ENCODE measurements at places on chromosomes 12 and 14.

DNA sequence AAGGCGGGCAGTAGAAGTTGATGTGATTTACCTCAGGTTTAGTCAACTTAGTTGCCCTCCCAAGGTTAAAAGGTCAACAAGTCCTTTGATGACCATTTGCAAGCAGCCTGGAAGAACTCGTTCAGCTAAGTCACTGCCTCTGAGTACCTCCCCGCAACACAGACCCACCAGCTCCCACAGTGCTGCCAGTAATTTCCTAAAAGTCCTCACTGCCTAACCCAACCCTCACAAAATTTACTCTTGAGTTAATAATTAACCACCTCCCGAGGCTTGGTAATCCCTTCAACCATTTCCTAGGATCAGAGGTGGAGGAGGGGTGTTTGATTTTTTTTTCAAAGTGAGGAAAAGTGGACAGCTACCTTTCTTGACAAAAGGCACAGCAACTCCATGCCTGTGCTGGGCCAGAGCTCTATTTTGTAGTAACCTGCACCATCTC lies 55.8 kb downstream of the MAP3K9 start:
- DNase-seq: no peak

DNA sequence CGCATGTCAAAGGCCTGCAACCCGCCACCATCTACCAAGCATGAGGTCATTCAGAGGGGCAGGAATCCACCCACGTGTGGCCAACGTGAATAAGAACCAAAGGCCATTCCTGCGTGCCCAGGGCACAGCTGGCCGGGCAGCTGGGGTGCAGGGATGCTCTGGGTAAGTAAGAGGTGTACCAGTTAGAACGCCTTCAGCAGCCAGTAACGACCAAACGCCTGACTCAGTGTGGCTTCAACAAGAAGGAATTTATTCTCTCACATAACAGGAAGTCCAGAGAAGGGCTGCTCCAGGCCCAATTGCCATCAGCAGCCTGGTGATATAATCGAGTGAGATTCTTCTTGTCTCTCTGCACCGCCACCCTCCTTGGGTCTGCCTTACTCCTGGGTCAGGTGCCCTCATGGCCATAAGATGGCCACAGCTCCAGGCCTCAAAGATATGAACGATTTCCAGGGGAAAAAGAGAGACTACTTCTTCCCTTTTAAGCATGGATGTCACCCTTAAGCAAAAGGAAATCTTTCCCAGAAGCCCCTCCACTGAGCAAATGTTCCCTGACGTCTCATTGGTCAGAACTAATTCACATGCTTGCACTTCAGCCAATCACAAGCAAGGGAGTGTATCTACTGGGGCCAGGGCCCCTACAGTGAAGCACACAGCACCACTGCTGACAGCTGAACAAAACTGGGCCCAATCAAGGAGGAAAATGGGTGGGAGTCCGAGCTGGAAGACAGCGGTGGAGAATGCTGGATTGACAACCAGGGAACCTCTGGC lies 7.3 kb downstream of the TTC7B start:
- no peak for DNase-seq

DNA sequence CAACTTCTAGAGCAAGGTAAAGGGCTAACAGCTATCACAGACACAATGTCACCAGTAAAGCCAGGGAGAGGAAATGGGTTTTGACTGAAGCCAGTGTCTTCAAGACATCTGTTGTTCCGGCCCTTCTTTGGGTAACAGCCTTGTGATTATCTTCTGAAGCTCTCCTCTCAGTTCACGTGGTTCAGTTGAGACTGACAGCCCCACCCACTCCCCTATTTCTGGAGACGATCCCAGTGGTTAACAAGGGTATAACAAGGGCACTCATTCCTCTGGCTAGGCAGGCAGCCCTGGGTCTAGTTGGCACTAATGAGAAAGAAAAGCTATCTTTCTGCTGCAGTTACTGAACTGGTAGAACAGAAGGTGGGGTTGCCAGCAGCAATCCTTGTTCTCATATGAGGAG lies 6.9 kb downstream of the GNPTAB start:
- peak; percentile 40 for DNase-seq

DNA sequence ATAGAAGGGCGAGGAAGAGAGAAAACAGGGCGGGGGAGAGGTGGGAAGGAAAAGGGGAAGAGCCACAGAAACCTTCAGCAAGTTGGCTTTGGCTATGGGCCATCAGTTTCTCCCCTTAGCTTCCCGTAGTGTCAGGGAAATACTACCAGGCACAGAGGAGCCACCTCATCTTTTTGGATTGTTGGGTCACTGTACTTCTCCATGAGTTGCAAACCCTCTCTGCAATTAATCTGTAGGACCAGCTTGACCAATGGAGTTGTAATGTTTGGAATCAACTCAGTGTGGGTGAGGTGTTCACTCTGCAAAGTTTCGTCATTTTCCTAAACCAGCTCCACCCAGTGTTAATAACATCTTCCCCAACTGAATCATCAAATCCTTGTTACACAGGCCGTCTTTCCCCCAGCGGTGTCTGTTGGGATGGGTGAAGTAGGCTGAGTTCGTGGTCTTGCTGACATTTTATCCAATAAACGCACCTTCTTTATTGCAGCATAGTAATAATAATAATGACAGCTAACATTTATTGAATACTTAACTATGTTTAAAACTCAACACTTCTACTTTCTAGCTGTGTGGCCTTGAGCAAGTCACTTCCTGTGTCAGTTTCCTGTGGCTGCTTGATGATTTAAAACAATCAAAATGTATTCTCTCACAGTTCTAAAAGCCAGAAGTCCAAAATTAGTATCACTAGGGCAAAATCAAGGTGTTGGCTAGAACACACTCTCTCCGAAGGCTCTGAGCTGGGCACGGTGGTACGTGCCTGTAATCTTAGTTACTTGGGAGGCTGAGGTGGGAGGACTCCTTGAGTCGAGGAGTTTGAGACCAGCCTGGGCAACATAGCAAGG lies 8.1 kb upstream of the GLTP start:
- DNase-seq: no peak

DNA sequence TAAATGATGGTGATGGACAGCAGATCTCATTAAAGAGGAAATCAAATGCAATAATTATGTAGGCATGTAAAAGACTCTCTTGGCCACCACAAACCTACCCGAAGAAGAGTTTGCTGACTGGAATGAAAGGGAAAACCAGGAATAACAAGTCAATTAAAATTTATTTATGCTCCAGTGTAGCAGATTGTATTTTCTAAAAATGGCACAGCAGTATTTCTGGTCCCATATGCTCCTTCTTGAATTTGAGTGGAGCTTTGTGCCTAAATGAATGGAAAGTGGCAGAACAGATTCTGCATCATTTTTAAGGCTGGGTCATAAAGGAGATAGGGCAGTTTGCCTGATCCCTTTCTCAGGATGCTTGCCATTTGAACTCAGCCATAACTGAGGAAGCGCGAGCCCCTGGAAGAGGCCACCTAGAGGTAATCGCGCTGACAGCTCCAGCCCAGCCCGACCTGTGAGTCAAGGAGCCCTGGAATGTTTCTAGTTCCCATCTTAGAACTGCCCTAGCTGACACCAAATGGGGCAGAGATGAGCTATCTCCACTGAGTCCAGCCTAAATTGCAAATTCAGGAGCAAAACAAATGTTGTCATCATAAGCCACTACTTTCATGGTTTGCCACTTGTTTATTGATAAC lies 229.2 kb upstream of the TMTC1 start:
- no peak for DNase-seq

DNA sequence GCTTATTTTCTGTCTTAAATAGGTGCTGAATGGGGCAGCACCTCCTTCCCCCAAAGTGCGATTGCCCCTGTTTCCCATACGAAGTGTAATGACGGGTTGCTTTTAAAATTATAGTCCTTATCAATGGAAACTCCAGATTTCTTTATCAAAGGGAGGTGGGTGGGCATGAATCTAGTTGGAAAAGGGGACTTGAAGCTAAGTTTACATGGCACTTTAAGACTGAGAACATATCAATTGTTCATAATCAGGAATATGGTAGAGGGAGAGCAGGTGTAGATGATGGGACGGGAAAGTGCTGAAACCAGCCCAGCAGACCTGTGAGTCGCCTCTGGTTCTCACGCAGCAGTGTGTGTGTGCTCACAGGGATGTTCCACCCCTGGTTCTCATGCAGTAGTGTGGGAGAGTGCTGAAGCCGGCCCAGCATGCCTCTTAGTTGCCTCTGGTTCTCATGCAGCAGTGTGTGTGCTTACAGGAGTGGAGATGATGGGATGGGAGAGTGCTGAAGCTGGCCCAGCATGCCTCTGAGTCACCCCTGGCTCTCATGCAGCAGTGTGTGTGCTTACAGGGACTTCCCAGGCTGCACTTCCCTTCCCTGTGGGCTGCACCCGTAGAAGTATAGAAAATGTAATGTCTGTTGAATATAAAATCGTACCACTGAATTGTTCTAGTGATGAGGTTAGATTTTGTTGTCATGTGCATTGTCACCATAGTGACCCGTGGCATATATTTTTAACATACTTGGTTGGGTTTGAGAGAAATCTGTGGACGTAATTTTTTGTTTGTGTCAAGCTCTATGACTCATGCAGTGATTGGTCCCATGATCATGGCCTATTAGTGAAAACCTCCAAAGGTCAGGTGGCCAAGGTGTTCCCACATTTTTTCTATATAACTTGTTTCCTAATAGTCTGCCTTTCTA lies 51.6 kb downstream of the GPATCH2L start:
- no peak for DNase-seq

DNA sequence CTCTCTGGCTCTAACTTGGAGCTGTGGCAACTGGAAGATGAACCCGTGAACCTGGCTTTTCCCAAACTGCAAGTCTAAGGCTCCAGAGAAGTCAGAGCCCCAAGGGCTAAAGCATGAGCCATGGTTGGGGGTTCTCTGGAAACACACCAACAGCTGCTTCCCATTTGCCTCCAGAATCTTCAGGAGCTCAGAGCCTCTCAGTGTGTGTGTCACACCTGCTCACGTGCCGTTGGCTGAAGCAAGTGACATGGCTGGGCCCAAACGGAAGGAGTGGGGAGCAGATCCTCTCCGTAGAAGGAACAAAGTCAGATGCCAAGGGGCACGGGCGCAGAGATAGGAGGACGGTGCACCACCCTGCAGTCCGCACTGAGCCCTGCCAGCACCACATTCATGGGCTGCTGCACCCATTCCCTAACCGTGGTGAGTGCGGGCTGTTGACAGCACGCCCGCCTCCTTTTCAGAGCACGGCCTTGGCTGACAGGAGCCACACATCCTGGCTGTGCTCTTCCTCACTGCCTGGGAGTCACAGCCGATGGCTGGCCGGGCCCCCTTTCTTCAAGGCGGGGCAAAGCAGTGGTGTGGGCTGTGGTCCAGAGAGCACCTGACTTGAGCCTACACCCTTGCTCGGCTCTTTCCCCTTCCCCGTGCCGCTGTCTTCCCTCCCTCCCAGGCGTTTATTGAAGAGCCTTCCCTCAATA lies 16.6 kb upstream of the TRAF3 start:
- DNase-seq: no peak

- no peak for DNase-seq
These were observed 54.1 kb downstream of the GRIP1 start for GRCh38 chr12:66624806-66625205.

- DNase-seq: no peak
These were observed 31.3 kb upstream of the CMAS start for GRCh38 chr12:22014783-22015144.

DNA sequence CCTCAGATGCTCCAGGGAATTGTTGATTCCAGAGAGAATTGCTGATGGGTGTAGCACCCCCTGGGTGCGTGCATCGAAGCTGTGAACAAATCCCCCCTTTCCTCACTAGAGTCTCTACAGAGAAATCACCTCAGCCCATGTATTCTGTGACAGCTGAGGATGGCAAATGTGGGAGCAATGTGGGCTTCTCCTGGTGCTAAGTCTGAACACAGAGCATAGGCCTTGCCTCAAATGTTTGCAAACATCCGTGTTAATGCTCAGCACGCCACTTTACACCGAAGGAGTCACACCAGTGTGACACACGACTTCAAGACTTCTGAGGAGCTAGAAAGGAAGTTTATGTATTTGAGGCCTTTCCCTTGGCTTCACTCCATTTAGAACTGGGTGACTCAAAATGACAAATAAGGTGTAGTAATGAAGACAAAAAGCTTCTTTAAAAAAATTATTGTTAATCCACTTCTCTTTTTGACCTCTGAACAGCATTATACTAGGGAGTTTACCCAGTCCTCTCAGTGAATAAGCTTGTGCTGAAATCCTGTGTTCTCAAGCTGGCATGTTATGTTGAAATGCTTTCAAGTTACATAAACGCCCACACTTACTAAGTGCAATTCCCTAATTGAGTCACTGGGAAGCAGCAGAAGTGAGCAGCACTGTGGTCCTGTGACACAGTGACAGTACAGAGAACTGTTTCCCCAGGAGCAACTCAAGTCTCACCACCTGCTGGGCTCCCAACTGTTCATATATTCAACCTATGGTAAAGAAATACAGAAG lies 92.9 kb downstream of the FAR2 start:
- no peak for DNase-seq

- DNase-seq: no peak
These were observed 253.8 kb upstream of the E2F7 start for GRCh38 chr12:77319166-77319565.
